Right lobe of liver (tissue), 6 donors: ENCODE measurements at places on chromosomes 4 and X.

DNA sequence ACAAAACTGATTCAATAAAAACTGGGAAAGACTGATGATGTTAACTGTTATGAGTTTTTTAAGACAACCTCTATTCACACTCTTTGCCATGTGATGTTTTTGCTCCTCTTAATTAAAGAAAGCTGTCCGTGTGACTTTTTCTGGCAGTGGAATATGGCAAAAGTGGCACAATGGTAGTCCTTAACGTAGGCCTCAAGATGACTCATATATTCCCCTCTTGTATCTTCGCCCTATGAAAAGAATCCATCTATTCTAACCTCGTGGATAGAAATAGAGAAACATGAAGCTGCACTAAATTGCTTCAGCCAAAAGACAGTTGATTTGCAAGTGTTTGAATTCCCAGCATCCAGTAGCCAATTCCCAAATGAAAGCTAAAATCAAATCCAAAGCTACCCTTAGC is 603.8 kb upstream of the PCDH7 start:
- H3K27me3 ChIP-seq, result no peaks in the 10 kb centered on the region
- H3K4me1 ChIP-seq, result no peaks in the 10 kb centered on the region
- H3K27ac ChIP-seq, result no peak overlapping the region

DNA sequence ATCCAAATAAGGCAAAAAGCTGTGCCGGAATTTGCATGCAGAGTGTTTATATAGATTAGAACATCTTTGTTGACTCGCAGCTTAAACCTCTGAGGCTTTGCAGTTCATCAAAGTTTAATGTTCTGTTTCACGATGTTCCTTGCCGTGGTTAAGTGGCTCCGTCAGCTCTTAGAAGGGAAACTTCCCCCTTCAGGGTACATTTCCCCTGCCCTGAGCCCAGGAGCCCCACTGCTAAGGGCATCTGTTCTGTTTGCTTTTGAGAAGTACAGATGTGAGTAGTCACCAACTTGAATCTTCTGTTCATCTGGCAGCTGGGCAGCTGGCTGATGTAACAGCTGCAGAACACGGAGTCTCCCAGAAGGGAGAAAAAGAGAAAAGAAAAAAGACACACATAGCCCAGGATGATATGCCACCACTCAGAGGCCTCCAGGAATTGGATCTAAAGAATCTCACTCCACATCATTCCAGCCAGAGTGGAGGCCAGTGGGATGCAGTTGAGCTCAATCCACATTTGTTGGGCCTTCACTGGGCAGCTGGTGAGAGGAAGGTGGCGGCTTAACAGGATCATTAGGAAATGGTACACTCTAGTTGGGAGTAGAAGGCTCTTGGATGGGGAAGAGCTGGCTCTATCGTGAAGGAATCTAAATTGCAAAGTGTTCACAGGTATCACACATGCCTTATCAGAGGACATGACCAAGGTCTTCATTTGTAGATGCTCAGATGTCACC is 178.7 kb upstream of the RBPJ start:
- no peak overlapping the region for H3K27ac ChIP-seq
- no peaks in the 10 kb centered on the region for H3K4me1 ChIP-seq
- DNase-seq, result no peak
- H3K27me3 ChIP-seq, result no peaks in the 10 kb centered on the region

DNA sequence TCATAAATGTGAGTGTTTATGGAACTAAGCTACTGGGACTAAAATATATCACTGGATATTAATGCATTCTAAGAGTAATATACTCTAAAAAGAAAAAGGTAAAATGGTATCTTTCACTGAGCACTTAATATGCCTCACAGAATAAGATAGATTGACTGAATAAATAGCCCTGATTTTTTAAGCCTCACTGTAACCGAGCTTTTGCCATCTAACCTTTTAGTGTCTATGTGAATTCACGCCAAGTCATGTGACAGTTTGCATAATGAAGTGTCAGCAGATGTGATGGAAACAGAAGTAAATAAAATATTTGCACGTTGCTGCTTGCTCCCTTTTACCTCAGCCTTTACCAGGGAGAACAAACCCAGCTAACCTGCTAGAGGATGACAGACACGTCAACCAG is 119.7 kb upstream of the NWD2 start:
- no peaks in the 10 kb centered on the region for H3K4me1 ChIP-seq
- no peak overlapping the region for H3K27ac ChIP-seq
- DNase-seq, result no peak
- H3K36me3 ChIP-seq, result no peaks in the 10 kb centered on the region
- no peak overlapping the region for H3K4me3 ChIP-seq

DNA sequence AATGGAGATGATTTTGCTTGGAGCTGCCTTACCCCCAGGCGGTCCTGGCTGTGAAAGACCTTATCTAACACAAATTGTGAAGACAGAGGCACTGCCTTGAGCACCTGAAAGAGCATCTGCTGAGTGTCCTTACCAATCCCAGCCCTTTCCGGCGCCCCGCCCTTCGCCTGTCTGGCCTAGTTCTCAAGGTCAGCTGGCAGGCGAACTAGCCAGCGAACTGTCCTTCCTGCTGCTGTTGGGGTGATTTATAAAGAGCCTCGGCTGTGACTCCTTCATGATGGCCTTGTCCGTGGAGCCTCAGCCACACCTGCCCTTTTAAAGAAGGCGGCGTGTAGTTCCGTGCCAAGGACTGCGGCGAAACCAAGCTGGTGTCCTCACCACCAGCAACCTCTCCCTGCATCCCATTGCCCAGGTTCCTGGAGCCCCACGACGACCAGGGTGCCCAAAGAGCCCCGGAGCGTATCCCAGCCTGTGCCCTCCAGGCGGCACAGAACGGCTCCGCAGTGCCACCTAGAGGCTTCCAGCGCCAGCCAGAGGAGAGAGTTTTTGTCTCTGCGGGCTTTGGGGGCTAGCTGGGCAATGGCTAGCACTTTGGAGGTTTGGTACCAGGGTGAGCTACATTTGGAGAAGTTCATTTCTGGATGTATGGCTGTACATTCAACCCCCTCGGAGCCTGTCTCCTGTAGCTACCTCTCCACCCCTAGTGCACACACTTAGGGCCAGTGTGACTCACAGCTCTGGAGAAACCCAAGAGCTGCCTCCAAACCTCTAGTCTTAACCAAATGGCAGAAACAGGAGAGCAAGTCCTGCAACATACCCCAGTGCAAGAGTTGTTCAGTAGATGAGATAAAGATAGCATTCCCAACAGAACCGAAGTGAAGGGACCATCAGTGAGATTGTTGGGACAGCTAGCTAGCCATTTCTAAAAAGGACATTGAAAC is 36.8 kb upstream of the VMA21 start:
- DNase-seq, result peak; percentile 46
- H3K4me3 ChIP-seq, result no peak overlapping the region
- H3K36me3 ChIP-seq, result no peaks in the 10 kb centered on the region
- no peaks in the 10 kb centered on the region for H3K27me3 ChIP-seq
- H3K4me1 ChIP-seq, result no peaks in the 10 kb centered on the region

- H3K27ac ChIP-seq, result no peak overlapping the region
- H3K4me1 ChIP-seq, result no peaks in the 10 kb centered on the region
- H3K4me3 ChIP-seq, result no peak overlapping the region
- no peaks in the 10 kb centered on the region for H3K27me3 ChIP-seq
- no peaks in the 10 kb centered on the region for H3K36me3 ChIP-seq
Measured at GRCh38 chrX:104695593-104695992, 129.6 kb downstream of the IL1RAPL2 start.

- DNase-seq, result no peak
- H3K4me3 ChIP-seq, result no peak overlapping the region
- no peaks in the 10 kb centered on the region for H3K27me3 ChIP-seq
- no peaks in the 10 kb centered on the region for H3K4me1 ChIP-seq
- H3K36me3 ChIP-seq, result no peaks in the 10 kb centered on the region
- no peak overlapping the region for H3K27ac ChIP-seq
Measured at GRCh38 chrX:18890049-18890381, 93.9 kb downstream of the PHKA2 start.

- DNase-seq, result no peak
- no peak overlapping the region for H3K4me3 ChIP-seq
- no peaks in the 10 kb centered on the region for H3K4me1 ChIP-seq
- no peaks in the 10 kb centered on the region for H3K36me3 ChIP-seq
Measured at GRCh38 chr4:8264106-8264505, 5.4 kb upstream of the HTRA3 start.

GRCh38 chrX:22116605-22117546 is 84.8 kb downstream of the PHEX start:
- no peak overlapping the region for H3K27ac ChIP-seq
- no peaks in the 10 kb centered on the region for H3K4me1 ChIP-seq
- no peaks in the 10 kb centered on the region for H3K27me3 ChIP-seq

DNA sequence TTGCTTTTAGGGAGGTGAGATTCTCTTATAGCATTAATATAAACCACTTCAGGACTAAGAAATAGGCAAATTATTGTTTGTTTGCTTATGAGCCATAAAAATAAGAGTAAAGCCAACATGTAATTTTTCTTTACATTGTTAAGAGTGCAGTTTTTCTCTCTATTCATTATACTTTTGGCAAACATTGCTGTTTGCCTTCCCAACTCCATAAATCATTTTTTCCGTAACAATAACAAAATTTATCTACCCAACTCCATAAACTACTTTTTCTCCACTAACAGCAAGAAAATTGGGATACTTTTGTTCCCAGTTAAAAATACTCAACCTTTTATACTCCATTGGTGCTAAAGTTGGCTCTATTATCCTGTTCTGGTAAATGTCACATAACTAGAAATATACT is 229.7 kb upstream of the GPRIN3 start:
- H3K4me1 ChIP-seq, result no peaks in the 10 kb centered on the region
- no peaks in the 10 kb centered on the region for H3K36me3 ChIP-seq
- DNase-seq, result no peak
- H3K27ac ChIP-seq, result no peak overlapping the region
- H3K27me3 ChIP-seq, result no peaks in the 10 kb centered on the region

DNA sequence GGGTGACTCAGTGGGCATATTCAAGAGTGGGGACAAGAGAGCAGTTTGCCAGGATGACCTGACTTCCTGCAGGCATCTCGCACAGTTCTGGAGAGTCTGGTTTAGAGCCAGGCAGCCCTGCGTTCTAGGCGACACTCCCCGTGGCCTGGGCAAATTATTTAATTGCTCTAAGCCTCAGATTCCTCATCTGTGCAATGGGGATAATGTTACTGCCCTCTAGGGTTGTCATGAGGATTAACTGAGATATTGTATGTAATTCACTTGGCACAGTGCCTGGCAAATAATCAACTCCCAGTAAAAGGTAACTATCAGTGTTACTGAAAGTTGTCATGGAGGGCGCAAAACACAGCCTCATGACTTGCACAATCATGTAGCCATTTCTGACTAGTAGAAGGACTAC is 48.8 kb upstream of the PITX2 start:
- no peaks in the 10 kb centered on the region for H3K36me3 ChIP-seq
- no peaks in the 10 kb centered on the region for H3K4me1 ChIP-seq
- no peak overlapping the region for H3K27ac ChIP-seq
- no peak for DNase-seq
- no peak overlapping the region for H3K4me3 ChIP-seq
- H3K27me3 ChIP-seq, result no peaks in the 10 kb centered on the region

DNA sequence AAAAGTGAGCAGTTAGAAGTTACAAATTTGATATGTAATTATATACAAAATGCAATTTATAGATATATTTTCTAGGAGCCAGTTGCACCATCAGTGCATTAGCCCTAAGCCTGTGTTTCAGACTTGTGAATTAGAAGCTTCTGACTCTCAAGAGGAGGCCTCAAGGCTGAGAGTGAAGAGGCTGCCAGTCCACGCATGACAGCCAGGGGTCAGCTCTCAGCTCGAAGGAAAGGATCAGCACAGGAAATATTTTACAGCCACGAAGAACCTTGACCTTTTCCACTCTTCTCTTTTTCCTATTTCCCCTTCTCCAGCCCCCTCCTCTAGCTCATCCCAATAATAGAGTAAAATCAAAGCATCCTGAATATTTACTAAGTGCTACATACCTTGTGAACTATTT is 642.4 kb downstream of the TRIML1 start:
- no peak overlapping the region for H3K27ac ChIP-seq
- H3K4me1 ChIP-seq, result no peaks in the 10 kb centered on the region

- DNase-seq, result no peak
- no peak overlapping the region for H3K4me3 ChIP-seq
- H3K36me3 ChIP-seq, result no peaks in the 10 kb centered on the region
- H3K27ac ChIP-seq, result no peak overlapping the region
- no peaks in the 10 kb centered on the region for H3K27me3 ChIP-seq
- H3K4me1 ChIP-seq, result no peaks in the 10 kb centered on the region
Measured at GRCh38 chr4:25076625-25077398, 46.1 kb upstream of the LGI2 start.

GRCh38 chr4:72311291-72311690 is 257.7 kb downstream of the ADAMTS3 start:
- no peaks in the 10 kb centered on the region for H3K27me3 ChIP-seq
- no peaks in the 10 kb centered on the region for H3K4me1 ChIP-seq
- H3K27ac ChIP-seq, result no peak overlapping the region
- H3K4me3 ChIP-seq, result no peak overlapping the region
- no peak for DNase-seq
- H3K36me3 ChIP-seq, result no peaks in the 10 kb centered on the region

GRCh38 chr4:119244344-119244743 is 31.8 kb downstream of the USP53 start:
- no peak overlapping the region for H3K27ac ChIP-seq
- no peaks in the 10 kb centered on the region for H3K27me3 ChIP-seq
- H3K36me3 ChIP-seq, result no peaks in the 10 kb centered on the region

- H3K27me3 ChIP-seq, result no peaks in the 10 kb centered on the region
- peak; percentile 61 for DNase-seq
- H3K4me1 ChIP-seq, result no peaks in the 10 kb centered on the region
- no peak within 1 kb of the TSS for H3K4me3 ChIP-seq
- H3K27ac ChIP-seq, result no peak within 1 kb of the TSS
Measured at GRCh38 chrX:24647257-24648058, at the start of gene PCYT1B. TSS of gene PCYT1B (minus strand) at chrX:24647347. CDS start at chrX:24647105, 242 bp downstream.

DNA sequence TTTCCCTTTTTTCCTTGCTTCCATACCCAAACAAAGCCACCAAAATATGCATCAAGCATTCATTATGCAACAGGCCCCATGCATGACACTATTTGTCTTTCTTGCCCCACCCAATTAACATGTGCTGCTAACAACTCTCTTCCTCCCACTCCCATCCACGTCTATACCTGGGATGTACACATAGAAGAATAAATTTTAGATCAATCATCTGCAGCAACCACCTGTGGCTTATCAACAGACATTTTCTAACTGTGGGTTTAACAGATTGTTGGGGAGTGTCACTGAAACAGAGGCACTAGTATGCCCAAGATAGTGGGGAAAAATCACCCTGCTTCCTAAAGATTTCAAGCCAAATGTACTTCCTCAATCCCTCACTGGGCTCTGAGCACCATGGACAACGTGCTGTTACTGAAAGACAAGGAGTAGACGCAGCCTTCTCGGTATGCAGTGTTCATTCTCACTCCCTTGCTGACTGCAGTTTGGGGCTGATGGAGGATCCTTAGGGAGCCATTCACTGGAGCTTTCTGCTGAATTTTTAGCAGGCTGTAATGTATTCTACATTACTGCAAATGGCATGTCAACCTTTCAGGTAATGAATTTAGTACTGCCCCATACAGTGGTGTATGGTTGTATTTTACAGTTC is 28.4 kb upstream of the TRPC5OS start:
- H3K36me3 ChIP-seq, result no peaks in the 10 kb centered on the region
- H3K4me1 ChIP-seq, result no peaks in the 10 kb centered on the region
- H3K27me3 ChIP-seq, result no peaks in the 10 kb centered on the region
- no peak overlapping the region for H3K4me3 ChIP-seq
- no peak for DNase-seq

GRCh38 chrX:9071031-9071650 is 37.2 kb upstream of the FAM9B start:
- no peak for DNase-seq
- no peaks in the 10 kb centered on the region for H3K27me3 ChIP-seq
- no peaks in the 10 kb centered on the region for H3K4me1 ChIP-seq
- H3K4me3 ChIP-seq, result no peak overlapping the region
- H3K36me3 ChIP-seq, result no peaks in the 10 kb centered on the region

- no peaks in the 10 kb centered on the region for H3K27me3 ChIP-seq
- no peaks in the 10 kb centered on the region for H3K4me1 ChIP-seq
- no peak overlapping the region for H3K4me3 ChIP-seq
- no peak overlapping the region for H3K27ac ChIP-seq
- H3K36me3 ChIP-seq, result no peaks in the 10 kb centered on the region
Measured at GRCh38 chr4:98614662-98615061, 43.7 kb downstream of the TSPAN5 start.
